ENCODE measurements at places on chromosomes 6 and 20. TPM values are rescaled to one million over a fixed set of nuclear protein-coding genes. Genes with fewer than 3 reads are reported as not detected.

GRCh38 chr20:2918096-2919049 is 45.1 kb downstream of the PTPRA start:
- peak; percentile 25 for DNase-seq

- DNase-seq, result peak; percentile 15
Observed at GRCh38 chr6:110529907-110530306, 53.5 kb upstream of the SLC22A16 start.

- no peak for DNase-seq
Observed at GRCh38 chr20:48502758-48503157, 325.0 kb downstream of the PREX1 start.

Gene STMND1
- not detected for total RNA-seq

GRCh38 chr20:33291830-33292355 is 8.9 kb downstream of the BPIFB1 start:
- DNase-seq, result peak; percentile 59

Gene C20orf204
- total RNA-seq, result 13.3 TPM

DNA sequence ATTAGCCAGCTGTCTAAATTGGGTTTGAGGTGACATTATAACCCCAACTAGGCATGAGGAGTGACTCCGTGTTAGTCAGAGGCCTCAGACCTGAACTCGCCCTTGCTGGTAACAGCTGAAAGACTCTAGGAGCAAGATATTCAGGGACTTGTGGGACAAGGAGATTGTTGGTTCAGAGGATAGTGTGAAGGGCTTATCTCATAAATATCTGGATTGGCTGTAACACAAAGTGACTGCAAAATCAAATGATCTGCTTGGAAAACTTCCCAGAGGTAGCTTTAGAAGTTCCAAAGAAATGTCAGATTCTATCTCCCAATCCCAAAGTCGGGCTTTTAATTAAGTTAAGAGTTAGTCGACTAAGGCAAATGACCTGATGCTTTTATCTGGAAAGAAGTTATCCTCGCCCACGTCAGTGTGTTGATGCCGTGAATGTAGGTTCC is 72.4 kb downstream of the TULP4 start:
- DNase-seq, result no peak

Gene HSPA1L
- 0.85 TPM for total RNA-seq

DNA sequence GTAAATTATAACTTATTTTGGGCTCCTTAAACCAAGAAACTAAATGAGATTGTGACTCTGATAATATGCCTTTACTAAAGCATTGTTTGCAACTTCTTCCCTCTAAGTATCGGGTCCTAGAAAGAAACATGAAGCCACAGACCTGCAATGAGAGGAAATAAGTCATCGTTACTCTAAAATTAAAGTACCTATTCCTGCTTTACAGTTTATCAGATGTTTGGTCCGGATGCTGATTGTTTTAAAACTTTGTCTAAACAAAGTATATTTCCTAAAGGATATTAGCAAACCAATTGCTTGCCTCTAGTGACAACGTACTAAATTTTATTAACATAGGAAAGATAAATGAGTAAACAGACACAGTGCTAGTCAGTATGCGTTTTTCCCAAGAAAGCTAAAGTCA is 216.8 kb downstream of the GJA1 start:
- DNase-seq, result peak; percentile 84

DNA sequence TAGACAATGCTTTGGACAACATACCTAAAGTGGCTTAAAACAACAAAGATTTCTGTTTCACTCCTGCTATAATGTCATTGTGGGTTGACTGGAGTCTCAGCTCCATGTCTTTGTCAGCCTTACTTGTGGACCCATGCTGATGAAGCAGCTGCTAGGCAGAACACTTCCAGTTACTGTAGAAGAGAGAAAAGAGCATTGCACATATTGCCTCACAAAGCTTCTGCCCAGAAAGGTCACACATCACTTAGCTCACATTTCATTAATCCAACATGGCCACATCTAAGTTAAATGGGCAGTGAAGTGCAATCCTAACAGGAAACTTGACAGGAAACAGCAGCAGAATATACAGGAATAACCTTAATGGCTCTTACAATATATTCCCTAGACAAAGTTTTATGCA is 480.5 kb upstream of the HTR1E start:
- DNase-seq, result no peak

Gene BEND6
- 0.14 TPM for total RNA-seq

DNA sequence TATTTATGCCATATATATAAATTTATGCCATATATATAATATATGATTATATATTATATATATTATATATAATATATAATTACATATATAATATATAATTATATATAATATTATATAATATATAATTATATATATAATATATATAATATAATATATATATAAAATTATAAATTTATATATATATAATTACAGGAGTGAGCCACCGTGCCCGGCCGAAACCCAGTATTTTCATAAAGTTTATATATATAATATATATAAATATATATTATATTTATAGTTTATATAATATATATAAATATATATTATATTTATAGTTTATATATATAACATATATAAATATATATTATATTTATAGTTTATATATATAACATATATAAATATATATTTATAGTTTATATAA is 31.6 kb downstream of the NKX2-4 start:
- DNase-seq, result no peak

- DNase-seq, result peak; percentile 32
Observed at GRCh38 chr6:155882527-155883333, 427.1 kb upstream of the NOX3 start.

DNA sequence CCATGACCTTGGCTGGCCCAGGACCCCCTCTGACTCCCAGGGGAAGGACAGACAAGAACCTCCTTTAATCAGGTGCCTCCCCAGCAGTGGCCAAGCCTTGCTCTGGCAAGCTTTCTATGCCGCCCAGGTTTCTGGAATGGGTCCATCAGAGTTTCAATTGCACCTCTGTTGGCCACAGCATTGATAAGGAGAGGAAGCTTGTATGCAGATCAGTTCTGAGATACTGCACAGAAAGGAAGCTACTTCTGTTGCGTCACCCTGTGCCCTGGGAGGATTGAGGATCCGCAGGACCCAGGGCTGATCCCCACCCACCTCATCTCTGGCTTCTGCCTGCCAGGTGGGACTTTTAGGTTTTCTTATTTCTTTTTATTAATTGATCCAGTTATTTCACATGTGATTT is 167.2 kb downstream of the TFAP2C start:
- DNase-seq, result no peak

DNA sequence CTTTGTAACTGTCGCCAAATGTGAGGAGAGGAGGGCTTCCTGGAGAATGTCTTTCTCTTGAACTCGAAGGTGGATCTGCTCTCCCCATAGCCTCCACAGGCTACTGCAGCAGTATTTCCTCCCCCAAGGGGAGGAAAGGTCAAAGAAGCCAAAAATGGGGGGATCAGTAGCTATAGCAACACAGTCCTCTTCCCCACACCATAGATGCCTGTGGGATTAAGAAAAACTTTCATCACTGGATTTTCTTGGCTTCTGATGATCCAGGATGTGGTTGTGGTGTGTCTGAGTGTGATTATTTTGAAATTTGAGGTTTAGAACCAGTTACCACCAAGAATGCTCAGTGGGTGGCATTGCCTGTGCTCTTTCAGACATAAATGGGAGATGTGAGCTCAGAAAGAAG is 140.1 kb upstream of the SPACA1 start:
- no peak for DNase-seq

Gene GPR63
- under 0.01 TPM for total RNA-seq

Gene SYNDIG1
- 0.17 TPM for total RNA-seq

Gene MCCD1
- not detected for total RNA-seq

- DNase-seq, result no peak
Observed at GRCh38 chr6:131063764-131064272, 773 bp upstream of the EPB41L2 start.

- DNase-seq, result no peak
Observed at GRCh38 chr6:56002336-56002735, 126.9 kb upstream of the BMP5 start.

DNA sequence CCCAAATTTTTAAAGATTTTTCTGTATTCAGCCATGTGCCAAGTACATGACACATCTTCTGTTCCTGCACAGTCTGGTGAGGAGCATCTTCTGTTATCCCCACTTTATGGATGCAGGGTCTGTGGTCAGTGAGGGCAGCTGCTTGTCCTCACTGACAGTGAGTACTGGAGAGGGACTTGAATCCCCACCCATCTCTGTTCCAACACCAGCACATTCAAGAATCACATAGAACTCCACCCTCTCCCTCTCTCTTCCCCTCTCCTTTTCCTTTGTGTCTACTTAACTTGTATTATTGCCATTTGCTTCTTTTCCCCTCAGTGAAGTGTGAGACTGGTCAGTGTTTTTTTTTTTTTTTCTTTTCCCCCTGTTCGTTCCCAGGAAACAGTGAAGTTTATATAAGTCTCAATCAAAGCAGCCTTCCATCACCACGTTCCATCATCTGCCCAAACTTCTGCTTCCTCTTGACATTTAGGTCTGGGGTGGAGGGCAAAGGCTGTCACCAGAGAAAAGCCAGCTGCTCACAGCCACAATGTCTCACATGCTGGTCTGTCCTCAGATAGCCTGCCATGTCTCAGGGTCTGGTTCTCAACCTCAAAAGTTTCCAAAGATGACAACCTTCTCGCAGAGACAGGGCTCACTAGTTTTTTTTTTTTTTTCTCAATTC is 110.0 kb upstream of the SSTR4 start:
- DNase-seq, result no peak

Gene HLA-DPB1
- 22.4 TPM for total RNA-seq

DNA sequence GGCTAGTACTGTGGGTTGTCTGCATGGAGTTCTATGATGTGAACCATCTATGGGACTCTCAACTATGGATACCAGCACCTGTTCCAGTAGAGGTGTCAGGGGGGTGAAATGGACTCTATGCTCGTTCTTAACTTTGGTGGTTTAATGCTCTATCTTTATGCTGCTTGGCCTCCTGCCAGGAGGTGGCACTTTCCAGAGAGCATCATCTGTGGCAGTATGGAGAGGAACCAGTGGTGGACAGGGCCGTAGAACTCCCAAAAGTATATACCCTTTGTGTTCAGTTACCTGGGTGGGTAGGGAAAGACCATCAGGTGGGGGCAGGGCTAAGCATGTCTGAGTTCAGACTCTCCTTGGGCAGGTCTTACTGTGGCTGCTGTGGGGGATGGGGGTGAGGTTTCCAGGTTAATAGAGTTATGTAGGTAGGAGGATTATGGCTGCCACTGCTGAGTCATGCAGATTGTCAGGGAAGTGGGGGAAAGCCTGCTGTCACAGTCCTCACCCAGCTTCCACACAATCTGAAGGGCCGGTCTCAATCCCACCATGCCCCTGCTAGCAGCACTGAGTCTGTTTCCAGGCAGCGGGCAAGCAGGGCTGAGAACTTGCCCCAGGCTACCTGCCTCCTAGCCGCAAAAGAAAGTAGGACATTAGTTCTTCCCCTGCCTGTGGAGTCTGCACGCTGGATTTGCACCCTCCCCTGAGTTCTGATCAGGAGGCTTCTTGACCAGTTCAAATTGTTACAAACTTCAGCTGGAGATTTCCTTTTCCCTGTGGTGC is 284.0 kb downstream of the KCNQ5 start:
- no peak for DNase-seq

DNA sequence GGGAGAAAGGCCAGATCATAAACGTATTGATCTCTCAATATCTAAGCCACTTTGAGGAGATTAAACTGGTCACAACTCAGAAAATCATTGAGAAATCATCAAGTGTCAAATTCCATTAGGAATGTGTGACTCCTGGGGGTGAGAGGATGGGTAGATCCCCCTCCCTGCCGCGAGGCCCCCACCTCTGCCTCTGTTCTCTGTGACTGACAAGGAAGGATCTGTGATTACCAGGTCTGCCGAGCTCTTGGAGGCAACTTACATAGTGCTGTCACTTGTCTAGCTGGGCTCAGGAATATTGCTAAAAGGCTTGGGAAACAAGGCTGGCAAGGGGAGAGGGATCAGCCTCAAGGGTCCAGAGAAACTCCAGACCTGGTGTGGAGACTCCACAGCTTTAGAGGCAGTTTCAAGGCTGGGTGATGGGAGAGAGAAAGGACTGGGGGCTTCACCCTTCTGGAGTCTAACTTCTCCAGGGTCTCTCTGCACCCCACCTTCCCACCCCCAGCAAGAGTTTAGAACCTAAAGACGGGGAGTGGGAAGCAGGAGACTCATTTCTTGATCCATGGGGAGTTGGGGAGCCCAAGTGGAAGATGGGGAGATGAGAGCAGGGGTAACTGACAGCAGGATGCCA is 11.6 kb upstream of the ARMC12 start:
- no peak for DNase-seq

DNA sequence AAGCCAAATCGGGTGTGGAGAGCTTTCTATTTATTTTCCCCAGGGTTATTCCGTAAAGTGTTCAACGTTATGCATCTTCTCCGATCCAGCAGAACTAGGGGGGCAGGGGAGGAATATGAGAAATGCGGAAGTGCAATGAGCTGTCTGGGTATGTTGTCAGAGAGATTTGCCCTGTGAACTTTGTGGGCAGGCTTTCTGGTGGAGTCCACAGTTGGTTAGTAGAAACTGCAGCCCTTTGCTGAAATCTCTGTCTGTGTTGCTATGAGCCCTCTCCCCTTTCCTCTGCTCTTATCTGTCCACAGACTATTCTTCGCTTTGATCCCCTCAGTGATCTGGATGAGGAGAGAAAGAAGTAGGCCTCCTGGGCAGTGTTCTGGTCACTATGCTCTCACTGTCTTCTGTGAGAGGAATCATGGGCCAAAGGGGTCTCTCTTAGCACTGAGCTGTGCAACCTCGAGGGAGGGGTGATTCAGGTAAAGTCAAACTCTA is 158.9 kb upstream of the FUT9 start:
- no peak for DNase-seq

Gene UNC5CL
- 0.14 TPM for total RNA-seq

Gene DPPA5
- not detected for total RNA-seq

GRCh38 chr6:74588094-74588832 is 617.6 kb downstream of the COL12A1 start:
- no peak for DNase-seq

- peak; percentile 95 for DNase-seq
Observed at GRCh38 chr6:33299237-33299944, 649 bp upstream of the RGL2 start.

- no peak for DNase-seq
Observed at GRCh38 chr20:17614176-17614811, 44.4 kb downstream of the DSTN start.

DNA sequence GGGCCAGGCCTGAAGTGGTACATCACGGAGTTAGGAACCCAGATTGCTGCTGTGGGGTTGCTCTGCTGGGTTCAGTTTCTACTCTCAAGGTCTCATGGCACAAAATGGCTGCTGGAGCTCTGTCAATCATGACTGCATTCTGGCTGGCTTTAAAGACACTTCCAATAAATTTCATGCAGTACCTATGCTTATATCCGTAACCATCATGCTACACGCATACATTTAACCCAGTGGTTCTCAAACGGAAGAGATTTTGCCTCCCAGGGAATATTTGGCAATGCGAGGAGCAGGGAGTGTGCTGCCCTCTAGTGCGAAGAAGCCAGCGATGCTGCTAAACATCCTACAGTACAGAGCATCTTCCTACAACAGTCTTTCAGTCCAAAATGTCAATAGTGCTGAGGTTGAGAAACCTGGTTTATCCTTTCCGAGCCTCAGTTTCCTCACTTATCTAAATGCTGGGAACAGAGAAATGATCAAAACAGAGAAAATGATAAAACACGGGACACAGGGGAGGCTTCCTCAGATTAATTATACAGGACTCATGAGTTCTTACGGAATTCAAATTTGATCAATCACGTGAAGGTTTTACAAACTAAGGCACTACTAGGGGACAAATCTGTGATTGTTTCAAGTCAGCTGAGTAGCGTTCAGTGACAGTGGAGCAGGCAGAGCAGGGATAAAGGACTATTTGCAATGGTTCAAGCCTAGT is 9.6 kb upstream of the SLC2A10 start:
- DNase-seq, result peak; percentile 53

All from dermis blood vessel endothelial cell (primary cell).